Muscle of leg (tissue), 16 donors: ENCODE measurements at places on chromosomes 3 and 15.
A peak's percentile ranks its signal among the peaks of the same experiment; 100 is the strongest.

DNA sequence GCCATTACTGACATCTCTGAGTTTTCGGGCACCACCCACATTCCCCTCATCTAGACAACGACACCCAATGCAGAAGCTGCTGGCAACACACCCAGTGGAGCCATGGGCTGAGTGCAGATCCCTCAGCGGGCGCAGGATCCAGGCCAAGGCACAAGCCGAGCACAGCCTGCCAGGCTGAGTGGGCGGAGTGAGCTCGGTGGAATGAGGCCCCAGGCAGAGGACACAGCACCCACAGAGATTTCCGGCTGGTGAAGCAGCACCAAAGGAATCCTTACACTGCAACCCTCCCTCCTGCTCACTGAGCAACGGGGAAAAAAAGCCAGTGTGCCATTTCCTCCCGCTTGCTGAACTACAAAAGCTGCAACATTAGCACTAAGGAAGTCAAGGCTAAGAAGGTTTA, 34.3 kb downstream of the ZMAT3 start:
- DNase-seq = peak; percentile 31

- DNase-seq = no peak
Measured at GRCh38 chr15:60772395-60773120, 293.6 kb upstream of the ICE2 start.

DNA sequence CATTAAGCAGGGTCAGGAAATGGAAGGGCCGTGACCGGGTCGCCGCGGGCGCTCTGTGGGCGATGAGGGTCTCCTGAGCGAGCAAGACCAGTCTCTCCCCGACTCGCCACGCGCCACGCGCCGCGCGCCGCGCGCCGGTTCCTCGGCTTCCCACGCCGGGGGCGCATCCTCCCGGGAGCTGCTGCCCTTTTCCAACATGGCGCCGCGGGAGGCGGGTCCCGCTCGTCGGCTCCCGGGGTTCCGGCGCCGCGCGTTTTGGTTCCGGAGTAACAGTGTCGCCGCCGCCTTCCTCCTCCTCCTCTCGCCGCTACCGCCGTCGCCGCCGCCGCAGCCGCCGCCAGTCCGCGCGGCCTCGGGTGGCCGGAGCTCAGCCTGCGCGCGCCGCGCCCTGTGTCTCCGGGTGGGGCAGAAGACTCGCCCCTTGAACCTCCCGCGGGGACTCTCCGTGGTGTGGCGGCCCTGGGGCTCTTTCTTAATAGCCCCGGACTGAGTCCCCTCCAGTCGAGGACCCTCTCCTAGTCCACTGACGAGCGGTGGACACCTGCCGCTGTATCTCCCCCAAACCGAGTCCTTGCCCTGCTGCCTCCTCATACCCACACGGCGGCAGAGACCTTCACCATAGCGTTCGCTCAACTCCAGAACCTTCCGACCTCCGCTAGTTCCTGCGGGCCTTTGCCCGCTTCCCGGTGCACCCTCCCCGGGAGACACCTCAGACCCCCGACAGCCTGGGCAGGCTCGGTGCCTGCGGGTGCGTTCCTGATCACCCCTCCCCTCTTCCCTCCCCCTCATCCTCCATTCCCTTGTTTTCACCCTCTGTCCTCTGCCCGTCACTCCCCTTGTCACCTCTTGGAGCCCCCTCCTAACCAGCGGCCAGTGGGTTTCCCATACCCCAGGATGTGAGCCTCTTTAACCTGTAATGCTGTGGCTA, at the start of gene MAP2K5:
MAP2K5 (plus strand) TSS at position 284 of the 928 bp plus-strand sequence; CDS start at position 917, 633 bp downstream.
- DNase-seq = peak; percentile 91

- no peak for DNase-seq
Measured at GRCh38 chr3:18099611-18100010, 325.5 kb downstream of the SATB1 start.

GRCh38 chr15:29557171-29557570, 265.1 kb downstream of the TJP1 start:
- no peak for DNase-seq

GRCh38 chr3:192916371-192917027, 1.2 kb downstream of the MB21D2 start:
- DNase-seq = peak; percentile 33
